ENCODE measurements at places on chromosomes 6 and 20.

- no peaks in the 10 kb centered on the region for H3K27me3 ChIP-seq
- no peak overlapping the region for H3K4me3 ChIP-seq
- DNase-seq = no peak
- H3K4me1 ChIP-seq = peaks cover 41% of the 10 kb centered on the region
- H3K27ac ChIP-seq = peak overlapping the region; percentile 4
Measured at GRCh38 chr6:131054392-131055250, 8.4 kb downstream of the EPB41L2 start.

GRCh38 chr6:5278565-5279120 lies 17.3 kb downstream of the FARS2 start:
- H3K4me3 ChIP-seq = no peak overlapping the region
- no peaks in the 10 kb centered on the region for H3K27me3 ChIP-seq
- no peak overlapping the region for H3K27ac ChIP-seq
- no peaks in the 10 kb centered on the region for H3K4me1 ChIP-seq
- no peak for DNase-seq
- no peaks in the 10 kb centered on the region for H3K36me3 ChIP-seq

- no peak for DNase-seq
- no peak overlapping the region for H3K27ac ChIP-seq
- H3K4me1 ChIP-seq = no peaks in the 10 kb centered on the region
- H3K4me3 ChIP-seq = no peak overlapping the region
- H3K36me3 ChIP-seq = no peaks in the 10 kb centered on the region
Measured at GRCh38 chr6:15608396-15608795, 54.4 kb downstream of the DTNBP1 start.

DNA sequence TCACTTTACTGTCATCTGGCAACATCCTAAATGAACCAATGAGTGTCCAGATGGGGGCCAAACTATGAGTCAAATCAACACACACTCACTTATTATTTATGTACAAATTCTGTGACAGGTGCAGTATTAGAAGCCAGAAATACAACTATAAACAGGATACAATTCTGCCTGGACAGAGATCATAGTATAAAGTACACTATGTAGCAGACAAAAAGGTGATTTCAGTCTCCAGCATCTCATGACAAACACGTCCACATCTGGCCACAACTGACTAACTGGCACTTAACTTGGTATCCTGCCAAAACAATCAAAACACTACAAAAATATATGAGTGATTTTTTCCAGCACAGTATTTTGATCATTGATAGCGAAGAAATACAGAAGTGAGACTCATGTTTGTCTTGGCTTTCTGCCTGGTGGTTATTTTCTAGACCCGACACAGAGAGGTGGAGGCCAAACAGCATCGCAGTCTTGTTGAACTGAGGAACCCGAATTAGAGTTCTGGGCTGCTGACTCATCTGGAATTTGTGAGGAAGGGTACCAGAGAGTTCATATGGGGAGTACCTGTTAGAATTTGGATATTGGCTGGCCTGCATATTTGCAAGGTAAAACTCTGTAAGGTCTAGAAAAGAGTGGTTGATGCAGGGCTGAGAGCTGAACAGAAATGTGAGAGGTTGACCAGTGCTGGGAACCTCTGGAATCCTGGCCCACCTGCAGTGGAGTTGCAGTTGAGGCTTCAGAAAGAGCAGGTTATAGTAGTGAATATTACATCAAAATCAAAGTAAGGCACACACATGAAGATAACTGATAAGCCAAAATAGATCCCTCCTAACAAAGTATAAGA lies 475.2 kb downstream of the PTPRT start:
- H3K36me3 ChIP-seq = no peaks in the 10 kb centered on the region
- H3K27me3 ChIP-seq = peaks cover 18% of the 10 kb centered on the region
- peak; percentile 24 for DNase-seq
- H3K27ac ChIP-seq = no peak overlapping the region
- no peaks in the 10 kb centered on the region for H3K4me1 ChIP-seq

DNA sequence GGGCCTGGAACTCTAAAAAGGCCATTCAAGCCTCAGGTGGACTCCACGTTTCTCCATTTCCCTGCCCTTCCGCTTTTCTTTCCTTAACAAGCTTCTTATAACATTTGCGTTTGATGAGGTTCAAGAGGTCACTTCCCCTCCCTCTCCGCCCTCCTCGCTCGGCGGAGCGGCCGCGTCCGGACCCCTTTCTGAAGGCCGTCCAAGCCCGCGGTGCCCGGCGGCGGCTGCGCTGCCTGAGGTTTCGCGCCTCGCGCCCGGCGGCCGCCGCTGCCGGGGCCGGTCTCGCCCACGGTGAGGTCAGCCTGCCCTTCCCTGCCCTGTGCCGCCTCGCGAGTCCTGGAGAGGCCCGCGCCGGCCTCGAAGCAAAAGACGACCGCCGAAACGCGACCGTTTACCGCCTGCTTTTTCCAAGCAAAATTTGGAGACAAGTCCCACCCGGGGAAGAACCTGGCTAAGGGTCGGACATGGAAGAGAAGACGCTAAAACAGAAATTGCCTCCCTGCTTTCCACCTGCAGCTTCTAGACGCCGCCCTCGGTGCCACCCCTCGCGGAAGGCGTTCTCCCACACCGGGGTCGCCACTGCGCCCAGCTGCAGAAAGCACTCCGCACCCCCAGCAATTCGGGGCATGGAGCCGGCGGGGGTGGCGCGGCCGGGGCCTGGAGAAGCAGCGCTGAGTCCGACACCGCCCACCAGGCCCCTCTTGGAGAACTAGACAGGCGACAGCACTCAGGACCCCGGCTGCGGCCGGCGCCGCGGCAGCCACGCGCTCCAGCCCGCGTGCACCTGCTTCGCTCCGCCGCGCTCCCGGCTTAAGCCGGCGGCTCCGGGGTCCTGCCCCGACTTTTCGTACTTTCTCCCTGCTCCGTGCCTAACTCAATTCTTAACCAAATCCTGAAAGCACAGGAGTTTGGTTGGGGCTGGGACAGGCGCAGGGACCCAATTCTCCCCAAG lies 11.0 kb upstream of the FOXF2 start:
- no peaks in the 10 kb centered on the region for H3K36me3 ChIP-seq
- peaks cover 77% of the 10 kb centered on the region for H3K27me3 ChIP-seq
- H3K4me1 ChIP-seq = no peaks in the 10 kb centered on the region
- no peak for DNase-seq

GRCh38 chr6:149054559-149055194 lies 262.8 kb upstream of the TAB2 start:
- H3K36me3 ChIP-seq = no peaks in the 10 kb centered on the region
- peaks cover 6% of the 10 kb centered on the region for H3K4me1 ChIP-seq
- no peak overlapping the region for H3K4me3 ChIP-seq
- H3K27ac ChIP-seq = no peak overlapping the region
- H3K27me3 ChIP-seq = no peaks in the 10 kb centered on the region

DNA sequence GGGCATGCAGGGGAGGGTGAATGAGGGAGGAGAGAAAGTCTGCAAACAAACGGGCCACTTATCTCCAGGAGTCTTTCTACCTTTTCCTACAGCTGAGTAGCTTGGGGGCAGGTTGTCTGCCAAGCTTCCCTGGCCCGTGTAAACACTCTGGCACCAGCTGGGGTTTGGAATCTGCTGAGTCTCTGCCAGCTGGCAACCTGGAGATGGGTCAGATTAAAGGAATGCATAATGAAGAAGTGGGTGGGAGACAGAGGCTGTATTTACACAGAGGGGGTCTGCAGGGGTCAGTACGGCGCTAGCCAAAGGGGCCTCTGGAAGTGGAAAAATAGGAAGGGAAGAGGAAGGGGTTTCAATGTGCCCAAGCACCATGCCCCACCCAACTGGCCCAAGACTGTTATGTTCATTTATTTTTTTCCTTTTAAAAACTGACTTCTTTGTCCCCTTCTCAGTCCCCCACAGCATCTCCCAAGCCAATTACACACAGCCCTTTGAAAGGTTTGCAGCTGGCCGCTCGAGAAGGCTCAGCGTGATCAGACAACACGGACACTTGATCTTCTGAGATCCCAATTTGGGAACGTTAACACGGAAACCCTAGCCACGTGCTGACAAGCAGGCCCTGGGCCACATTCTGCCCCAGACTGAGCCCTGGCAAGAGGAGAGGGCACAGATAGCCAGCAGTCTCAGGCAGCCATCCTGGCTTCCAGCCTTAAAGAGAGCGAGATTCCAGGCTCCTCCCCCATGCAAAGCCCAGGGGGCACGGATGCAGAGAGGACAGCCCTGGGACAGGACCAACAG lies 25.2 kb downstream of the TRAM2 start:
- peak; percentile 54 for DNase-seq
- peak overlapping the region; percentile 23 for H3K4me3 ChIP-seq
- H3K36me3 ChIP-seq = no peaks in the 10 kb centered on the region
- peak overlapping the region; percentile 20 for H3K27ac ChIP-seq
- peaks cover 65% of the 10 kb centered on the region for H3K4me1 ChIP-seq

DNA sequence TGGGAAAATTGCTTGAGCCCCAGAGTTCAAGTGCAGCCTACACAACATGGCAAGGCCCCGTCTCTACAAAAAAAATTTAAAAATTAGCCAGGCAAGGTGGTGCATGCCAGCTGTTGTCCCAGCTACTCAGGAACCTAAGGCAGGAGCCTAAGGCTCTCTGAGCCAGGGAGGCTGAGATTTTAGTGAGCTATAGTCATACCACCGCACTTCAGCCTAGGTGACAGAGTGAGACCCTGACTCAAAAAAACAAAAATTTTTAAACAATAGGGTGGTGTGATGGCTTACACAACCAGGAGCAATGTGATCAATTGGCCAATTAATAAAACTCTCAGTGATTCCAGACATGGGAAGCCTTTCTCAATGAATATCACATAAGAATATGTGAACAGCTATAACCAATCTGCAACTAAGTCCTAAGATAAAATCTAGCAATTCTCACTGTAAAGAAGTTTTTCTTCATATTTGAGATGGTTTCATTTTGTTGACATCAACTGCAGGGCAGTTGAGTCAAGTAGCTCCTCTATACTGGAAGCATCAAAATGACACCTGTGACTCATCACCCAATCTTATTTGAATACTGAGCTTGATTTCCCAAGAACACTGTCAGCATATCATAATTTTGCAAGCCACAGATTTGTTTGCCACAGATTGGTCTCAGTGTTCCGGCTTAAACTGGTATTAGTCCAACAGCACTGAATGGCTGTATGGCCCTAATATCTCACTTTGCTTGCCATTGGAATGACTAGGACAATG lies 169.0 kb upstream of the GJE1 start:
- H3K27me3 ChIP-seq = no peaks in the 10 kb centered on the region
- DNase-seq = no peak
- H3K4me1 ChIP-seq = peaks cover 9% of the 10 kb centered on the region

DNA sequence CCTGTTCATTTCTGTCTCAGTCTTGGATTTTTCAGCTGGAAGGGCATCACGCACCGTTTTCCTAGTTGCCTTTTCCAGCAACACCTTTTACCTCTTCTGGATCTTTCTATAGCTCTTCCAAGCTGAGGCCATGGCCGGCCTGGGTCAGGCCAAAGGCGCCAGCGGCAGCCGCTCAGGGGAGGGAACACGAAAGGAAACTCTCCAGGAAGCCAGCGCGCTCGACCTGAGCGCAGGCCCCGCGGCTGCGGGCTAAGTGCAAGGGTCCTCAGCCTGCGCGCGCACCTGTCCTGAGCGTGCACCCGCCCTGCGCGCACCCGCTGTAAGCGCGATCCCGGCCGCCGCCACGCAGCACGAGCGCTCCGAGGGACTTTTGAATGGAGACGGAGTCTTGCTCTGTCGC lies 43.8 kb upstream of the TMEM181 start:
- no peak overlapping the region for H3K4me3 ChIP-seq
- peaks cover 1% of the 10 kb centered on the region for H3K36me3 ChIP-seq
- DNase-seq = no peak
- no peak overlapping the region for H3K27ac ChIP-seq
- no peaks in the 10 kb centered on the region for H3K27me3 ChIP-seq

DNA sequence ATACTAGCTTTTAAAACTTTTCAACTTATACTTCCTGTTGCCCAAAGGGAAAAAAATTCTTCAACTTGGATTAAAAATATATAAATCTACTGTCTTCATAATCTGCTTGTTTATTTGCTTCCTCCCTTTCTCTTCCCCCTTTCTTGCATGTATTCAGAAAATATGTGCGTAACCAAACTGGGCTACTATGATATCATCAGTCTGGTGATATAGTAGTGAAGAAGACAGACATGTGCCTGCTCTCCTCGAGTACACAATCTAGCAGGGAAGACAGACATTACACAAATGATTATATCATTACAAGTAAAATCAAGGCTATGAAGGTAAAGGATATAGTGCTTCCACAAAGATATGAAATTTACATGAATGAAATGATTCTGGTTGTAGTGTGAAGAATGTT lies 31.0 kb downstream of the IBTK start:
- no peak overlapping the region for H3K4me3 ChIP-seq
- H3K4me1 ChIP-seq = no peaks in the 10 kb centered on the region
- H3K27ac ChIP-seq = no peak overlapping the region
- H3K36me3 ChIP-seq = peaks cover 46% of the 10 kb centered on the region
- no peak for DNase-seq
- no peaks in the 10 kb centered on the region for H3K27me3 ChIP-seq

Data from Calu3 (cell line).